ENCODE measurements at places on chromosomes 5 and 9. TPM values are rescaled to one million over a fixed set of nuclear protein-coding genes. Genes with fewer than 3 reads are reported as not detected.

DNA sequence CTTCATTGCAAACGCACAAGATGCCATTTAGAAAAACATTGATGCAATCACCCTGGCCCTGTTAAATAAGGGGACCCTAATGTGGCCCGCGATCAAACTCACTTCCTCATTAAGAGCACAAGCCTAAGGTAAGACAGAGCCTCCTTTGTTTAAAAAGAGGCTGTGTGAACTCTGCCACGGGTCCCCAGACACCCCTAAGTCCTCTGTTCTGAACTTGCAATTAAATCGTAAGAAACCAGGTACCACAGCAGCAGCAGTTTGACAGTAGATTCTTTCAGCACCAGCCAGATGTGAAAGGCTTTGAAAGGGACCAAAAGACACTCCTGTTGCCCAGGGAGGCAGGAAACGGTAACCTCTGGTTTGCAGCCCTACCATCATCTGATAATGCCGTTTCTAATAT lies 346.3 kb downstream of the TMEM167A start:
- no peak for DNase-seq

SVEP1 gene
- total RNA-seq: 89.3 TPM

- peak; percentile 16 for DNase-seq
Measured at GRCh38 chr5:95283761-95284571, 928 bp downstream of the MCTP1 start.

RAB3C gene
- total RNA-seq: 4.6 TPM

DNA sequence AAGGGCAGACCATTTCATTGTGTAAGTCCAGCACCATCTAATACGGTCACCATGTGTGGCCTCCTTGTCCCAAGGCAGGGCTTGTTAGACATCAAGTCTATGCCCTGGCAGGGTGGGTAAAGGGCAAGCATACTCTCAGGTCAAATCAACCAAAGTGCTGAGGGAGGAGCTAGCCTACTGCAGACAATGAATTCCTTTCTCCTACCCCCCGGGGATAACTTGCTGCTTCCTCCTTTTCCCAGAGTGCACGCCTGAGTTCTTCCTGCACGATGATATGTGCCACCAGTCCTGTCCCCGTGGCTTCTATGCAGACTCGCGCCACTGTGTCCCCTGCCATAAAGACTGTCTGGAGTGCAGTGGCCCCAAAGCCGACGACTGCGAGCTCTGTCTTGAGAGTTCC lies 71.4 kb downstream of the RFK start:
- no peak for DNase-seq

- no peak for DNase-seq
Measured at GRCh38 chr9:84761137-84761808, 91.7 kb downstream of the NTRK2 start.

GRCh38 chr9:133046196-133046899 lies 15.4 kb upstream of the CEL start:
- DNase-seq: no peak

GRCh38 chr5:16005225-16005624 lies 174.4 kb downstream of the MARCHF11 start:
- no peak for DNase-seq

DNA sequence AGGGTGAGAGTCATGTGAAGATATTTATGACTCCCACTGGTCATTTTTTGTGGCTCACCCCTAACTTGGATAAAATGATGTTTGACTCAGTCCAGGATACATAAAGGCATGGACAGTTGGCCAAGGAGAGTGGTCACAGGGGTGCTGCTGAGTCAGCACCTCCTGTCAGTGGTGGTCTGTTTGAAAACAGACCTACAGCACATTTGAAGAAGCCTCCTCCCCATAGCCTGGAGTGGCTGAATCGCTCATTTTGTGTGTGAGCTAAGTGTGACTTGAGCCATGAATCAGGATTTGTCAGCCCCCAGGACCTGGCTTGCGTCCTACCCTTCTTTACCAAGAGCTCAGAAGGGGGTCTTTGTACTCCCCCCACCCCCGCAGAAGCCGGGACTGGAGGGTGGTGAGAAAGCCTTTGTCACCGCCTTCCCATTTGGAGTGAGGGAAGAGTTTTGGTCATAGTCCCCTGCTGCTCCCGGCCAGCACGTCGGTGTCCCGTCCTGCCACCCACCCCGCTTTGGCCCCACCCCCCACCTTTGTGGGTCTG lies 35.6 kb downstream of the TRIO start:
- DNase-seq: no peak
